ENCODE measurements at places on chromosomes 12 and 14.

- DNase-seq = peak; percentile 66
Observed at GRCh38 chr12:45216230-45216982, 511 bp downstream of the ANO6 start.

DNA sequence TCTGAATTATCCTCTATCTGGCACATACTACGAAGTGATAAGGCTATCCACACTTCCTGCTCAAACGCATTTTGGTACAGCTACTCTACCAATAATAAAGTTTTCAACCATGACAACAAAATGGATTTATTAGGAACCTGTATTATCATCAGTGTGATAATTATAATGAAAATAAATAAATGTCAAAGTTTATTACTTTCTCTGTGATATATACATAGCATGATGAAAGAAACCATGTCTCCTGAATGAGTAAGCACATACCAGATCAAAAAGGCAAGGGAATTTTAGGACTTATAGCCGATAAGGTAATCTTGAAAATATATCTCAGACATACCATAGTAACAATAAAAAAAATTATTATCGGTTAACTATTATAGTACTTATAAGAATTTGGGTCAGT, 61.1 kb downstream of the CPNE8 start:
- no peak for DNase-seq

- DNase-seq = no peak
Observed at GRCh38 chr14:104676130-104676693, 13.2 kb upstream of the INF2 start.

- DNase-seq = no peak
Observed at GRCh38 chr14:73870525-73871235, 16.0 kb upstream of the ZNF410 start.

- DNase-seq = no peak
Observed at GRCh38 chr12:6272300-6273204, 37.9 kb upstream of the PLEKHG6 start.

DNA sequence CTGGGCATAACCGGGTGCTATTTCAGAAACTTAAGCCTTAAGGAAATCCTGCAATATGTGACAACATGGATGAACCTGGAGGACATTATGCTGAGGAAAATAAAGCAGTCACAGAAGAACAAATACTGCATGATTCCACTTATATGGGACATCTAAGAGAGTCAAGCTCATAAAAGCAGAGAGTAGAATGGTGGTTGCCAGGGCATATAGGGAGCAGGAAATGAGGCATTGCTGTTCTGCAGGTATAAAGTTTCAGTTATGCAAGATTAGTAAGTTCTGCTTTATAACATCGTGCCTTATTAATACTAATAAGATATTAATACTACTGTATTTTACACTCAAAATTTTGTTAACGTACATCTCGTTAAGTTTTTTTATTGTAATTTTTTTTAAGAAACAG, 124.2 kb upstream of the ATF1 start:
- no peak for DNase-seq

GRCh38 chr14:65560340-65561027, 148.0 kb downstream of the FUT8 start:
- DNase-seq = no peak

DNA sequence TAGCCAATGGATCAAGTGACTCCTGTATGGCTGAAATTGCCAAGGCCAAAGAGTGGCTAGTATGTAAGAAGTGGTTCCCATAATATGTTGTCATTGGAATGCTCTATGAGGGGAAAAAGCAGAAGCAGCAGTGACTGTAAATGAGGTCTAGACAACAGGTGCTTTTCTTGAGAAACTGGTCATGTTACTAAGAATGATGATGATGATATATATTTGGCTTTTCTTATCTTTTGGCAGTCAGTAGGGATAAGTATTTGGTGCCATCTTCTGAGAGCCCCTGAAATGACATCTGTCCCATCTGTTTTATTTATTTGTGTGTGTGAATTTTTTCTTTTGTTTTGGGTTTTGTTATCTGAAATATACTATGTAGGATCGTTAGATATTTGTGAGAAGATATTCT, 141.7 kb downstream of the SYT1 start:
- peak; percentile 22 for DNase-seq

- DNase-seq = no peak
Observed at GRCh38 chr14:102727336-102728095, 49.7 kb upstream of the TRAF3 start.

GRCh38 chr14:37985826-37986470, 221.8 kb upstream of the SSTR1 start:
- DNase-seq = peak; percentile 46

- no peak for DNase-seq
Observed at GRCh38 chr14:55913324-55914025, 204.7 kb upstream of the PELI2 start.

GRCh38 chr12:29187756-29188155, 38.7 kb downstream of the FAR2 start:
- DNase-seq = no peak

DNA sequence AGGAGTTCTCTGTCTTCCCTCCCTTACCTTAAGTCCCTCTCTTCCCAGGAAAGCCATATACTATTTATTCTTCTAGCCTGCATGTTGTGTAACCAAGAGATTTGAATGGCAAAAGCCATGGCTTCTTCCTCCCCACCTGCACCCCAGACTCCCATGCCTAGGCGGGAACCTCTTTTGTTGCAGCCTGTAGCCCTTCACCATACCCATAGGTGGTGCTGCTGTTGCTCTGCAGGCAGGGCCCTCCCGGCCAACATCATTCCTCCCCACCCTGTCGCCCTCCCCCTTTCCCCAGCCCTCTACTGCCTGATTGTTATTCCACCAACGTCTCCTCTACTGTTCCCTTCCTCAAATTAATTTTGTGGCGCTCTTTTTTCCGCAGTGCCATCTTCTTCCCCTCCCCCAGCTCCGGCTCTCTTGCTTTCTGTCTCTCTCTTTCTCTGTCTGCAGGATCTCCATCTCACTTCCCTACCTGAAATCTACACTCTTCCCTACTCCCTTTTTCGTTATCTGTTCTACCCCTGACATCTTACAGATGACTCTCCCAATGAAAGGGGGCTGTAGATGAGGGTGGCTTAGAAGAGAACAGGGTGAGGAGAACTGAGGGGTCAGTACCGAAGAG, 13.8 kb downstream of the NGDN start:
- DNase-seq = peak; percentile 24

- peak; percentile 50 for DNase-seq
Observed at GRCh38 chr14:68576496-68577244, 216.2 kb downstream of the ZFP36L1 start.

DNA sequence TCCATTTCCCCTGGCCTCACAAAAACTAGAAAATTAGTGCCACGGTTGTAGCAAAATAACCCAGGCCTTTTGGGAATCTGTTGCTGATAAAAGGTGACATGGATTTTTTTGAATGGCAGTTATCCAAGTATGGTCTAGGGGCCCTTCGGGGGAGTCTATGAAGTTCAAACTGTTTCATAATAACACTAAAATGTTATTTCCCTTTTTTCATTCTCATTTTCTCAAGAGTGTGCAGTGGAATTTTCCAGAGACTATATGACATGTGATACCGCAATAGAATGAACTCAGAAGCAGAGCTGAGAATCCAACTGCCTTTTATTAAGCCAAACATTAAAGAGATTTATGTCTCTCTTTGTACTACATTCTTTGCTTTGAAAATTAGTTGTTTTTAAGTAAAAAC, 26.9 kb downstream of the GSTZ1 start:
- DNase-seq = no peak

DNA sequence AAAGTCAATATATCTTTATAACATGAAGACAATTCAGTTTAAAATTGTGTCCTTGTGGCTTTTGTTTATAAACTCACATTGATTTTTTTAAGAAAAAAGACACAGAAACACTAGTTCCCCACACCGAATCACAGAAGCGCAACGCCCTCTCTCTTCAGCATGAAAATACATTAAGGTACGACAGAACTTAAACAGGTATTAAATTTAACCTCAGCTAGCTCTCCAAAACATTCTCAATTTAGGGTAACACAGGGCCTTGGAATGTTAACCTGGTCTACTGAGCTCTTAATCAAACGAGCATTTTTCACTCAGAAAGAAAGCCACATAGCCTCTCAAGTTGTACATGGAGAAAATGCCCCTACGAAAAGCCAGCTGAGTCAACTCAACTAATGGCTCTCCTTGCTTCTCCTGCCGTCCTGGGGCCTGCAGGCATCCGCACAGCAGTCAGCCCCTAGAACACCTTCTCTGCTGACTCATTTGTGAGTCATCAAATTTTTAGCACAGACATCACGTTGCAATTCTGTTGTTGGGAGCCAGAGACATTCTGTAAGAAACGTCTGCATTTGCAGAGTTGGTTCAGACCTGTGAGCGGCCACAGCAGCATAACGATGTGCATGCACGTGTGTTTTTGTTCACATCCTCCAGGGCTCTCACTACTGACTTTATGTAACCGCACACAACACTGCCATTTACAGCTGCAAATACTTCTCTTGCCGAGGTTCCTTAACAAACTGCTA, 141.6 kb downstream of the ITPR2 start:
- DNase-seq = peak; percentile 98

- no peak for DNase-seq
Observed at GRCh38 chr12:103279444-103279843, 216.3 kb downstream of the C12orf42 start.

GRCh38 chr12:78293059-78293686, 462.5 kb downstream of the NAV3 start:
- no peak for DNase-seq

DNA sequence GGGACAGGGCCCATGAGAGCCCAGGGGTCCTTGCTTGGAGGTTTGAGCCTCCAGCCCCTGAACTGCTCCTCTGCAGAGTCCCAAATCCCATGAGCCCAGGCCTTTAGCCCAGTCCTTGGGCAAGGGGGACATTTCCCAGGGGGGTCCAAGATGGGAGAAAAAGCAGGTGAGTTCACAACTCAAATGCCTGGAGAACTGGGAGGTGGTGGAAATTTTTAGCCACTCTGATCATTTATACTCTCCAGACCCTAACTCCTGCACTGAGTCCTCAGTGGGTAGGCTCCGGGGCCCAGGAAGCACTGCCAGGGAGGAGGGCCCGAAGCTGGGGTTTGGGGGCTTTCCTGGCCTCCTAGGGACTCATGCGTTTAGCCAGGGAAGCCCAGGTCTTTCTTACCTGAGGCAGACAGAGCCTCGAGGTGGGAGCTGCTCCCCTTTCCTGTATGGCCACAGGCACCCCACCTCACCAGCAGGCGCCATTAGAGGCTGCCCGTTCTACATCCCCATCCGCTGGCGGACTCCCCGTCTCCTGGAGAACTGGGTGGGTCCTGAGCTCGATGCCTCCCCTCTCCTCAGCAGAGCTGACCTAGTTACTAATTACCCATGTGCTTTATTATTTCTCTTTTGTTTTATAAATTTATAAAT, 998 bp downstream of the HNF1A start:
- DNase-seq = no peak

GRCh38 chr12:89135976-89136634, 216.2 kb downstream of the DUSP6 start:
- no peak for DNase-seq

- DNase-seq = no peak
Observed at GRCh38 chr12:19886639-19887064, 447.4 kb downstream of the AEBP2 start.

DNA sequence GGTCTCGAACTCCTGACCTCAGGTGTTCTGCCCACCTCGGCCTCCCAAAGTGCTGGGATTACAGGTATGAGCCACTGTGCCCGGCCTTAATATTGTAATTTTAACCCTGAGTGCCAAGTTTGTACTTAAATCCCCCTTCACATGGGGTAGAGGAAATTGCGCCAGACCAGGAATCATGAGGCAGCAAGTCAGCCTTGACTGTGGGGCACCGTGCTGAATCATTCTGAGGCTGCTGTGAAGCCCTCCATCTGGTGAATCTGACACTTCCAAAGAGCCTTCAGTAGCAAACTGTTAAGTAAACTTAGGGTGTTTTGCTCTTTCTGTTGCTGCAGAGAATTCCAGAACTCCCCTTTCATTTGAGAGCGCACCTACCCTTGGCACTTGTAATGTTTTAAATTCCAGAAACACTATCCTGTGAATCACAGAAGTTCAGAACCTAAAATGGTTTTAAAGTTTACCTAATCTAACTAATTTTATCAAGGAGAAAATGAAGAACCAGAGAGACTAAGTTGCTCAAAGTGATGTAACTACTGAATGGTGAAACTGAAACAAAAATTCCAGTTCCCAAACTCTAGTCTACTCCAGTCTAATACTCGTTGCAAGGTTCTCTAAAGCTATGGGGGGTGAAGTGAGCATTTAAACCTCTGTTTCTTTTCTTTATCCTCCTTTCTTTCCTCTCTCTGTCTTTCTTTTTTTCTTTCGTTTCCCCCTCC, 7.5 kb downstream of the HEBP1 start:
- DNase-seq = peak; percentile 83

GRCh38 chr12:76531056-76531455, 28.5 kb downstream of the OSBPL8 start:
- no peak for DNase-seq

- DNase-seq = no peak
Observed at GRCh38 chr12:54369597-54370131, 5.4 kb upstream of the GPR84 start.

DNA sequence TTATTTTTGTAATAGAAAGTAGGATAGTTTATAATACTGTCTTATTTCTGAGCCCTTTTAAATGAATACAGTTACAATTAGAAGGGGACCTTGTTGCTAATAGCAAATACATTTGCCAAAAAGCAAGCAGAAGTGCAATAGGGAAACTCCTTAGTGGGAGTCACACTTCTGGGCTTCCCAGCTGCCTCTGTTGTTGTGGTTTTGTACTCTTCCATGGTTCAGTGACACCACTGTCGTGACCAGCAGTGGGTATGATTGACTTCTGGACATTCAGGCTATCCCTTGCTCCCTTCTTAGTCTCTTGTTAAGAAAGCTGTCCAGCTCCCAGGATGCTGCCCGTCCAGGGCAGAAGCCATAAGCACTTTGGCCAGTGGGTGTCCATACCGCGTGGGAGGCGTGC, 22.6 kb downstream of the TCTN1 start:
- DNase-seq = peak; percentile 8

DNA sequence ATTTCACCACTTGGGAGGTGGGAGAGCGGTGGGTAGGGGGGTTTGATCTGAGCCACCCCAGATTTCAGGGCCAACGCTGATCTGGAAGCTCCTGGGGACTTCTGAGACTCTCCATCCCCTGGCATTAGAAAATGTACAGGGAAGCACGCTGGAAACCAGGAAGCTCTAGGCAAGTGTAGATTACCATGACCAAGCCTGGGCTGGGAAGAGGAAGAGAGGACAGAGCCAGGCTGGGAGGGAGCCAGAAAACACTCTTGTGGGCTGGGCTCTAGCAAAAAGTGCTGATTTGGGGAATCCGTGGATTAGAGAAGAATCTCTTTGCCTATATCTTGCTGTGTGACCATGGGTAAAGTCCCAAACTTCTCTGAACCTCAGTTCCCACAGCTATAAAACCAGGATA, 236.7 kb downstream of the BCL11B start:
- no peak for DNase-seq

DNA sequence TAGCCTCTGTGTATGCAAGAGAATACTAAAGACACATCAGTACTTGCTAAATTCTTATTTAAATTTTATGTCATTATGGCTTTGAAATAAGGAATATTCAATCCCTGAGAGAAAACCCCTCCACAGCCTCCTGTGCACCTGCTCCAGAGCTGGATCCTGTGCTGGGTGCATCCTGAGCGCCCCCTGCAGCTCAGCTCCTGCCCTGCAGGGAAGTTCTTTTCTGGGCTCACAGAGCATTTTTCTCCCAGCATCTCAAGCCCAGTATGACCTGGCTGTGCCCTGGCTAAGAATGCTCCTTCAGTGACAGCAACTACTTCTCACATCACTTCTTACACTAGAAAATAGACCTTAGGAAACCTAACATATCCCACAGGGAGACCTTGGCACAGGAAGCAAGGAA, 1211.7 kb downstream of the TMEM121 start:
- no peak for DNase-seq
